ENCODE measurements at places on chromosomes 2 and 18.

DNA sequence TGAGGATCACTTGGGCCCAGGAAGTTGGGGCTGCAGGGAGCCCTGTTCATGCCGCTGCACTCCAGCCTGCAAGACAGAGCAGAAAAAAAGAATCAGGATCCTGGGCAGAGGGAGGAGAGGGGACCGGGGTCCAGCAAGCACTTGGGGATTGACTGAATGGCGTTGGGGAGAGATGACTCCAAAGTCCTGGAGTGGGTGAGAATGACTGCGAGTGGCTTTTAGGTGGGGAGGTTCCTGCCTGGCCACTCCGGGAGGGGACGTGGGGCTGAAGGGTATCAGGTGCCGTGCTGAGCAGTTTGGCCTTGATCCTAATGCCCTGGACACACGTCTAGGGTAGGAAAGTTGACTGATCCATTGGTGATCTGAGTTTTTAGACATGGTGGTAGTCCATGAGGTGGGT, 3.5 kb upstream of the NFATC1 start:
- no peak for DNase-seq

DNA sequence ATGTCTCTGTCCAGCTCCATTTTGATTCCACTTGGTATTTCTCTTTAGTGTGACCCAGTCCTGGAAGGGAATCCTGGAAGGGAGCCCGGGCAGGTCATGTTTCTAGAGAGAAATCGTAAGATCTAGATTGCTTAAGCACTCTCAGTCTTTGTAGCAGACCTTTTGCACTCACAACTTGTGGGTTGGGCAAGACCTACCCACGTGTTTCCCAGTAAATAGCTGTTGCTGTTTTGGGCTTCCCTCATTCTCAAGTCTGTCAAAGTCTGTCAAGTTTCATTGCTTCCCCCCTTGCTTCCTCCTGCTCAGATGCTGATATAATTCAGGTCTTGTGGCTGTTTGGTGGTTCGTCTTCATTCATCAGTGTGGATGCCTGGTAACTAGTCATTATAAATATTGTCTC, 17.4 kb upstream of the NEMP2 start:
- no peak for DNase-seq

GRCh38 chr2:128779301-128780095, 460.8 kb upstream of the HS6ST1 start:
- DNase-seq, result peak; percentile 7

DNA sequence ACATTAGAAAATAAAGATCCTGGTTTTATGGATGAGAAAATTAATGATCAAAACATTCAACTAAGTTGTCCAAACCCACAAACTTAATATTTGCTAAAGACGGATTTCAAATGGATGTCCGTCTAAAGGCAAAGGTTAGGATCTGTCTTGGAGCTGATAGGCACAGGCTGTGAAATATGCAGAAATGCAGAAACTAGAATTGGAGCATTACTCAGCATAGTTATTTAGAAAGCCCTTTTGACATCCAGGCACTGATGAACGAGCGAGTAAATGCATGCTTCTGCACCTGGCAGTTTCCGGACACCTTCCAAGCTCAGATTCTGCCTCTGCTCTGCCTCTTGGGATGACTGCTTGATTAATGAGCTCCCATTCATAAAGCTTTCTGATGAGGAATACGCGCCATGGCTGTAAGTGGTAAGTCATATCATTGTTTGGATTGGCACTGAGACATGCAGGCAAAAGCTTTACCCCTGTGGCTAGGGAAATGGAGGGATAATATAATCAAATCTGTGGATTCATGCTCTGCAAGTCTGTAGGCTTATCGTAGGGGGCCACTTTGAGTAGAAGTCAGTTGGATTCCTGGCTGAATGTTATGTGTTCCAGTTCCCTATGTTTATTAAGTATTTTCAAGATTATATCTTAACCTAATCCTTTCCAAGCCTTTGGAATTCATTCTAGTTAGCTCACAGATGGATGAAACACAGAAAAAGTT, 2176.3 kb upstream of the CELF4 start:
- no peak for DNase-seq

DNA sequence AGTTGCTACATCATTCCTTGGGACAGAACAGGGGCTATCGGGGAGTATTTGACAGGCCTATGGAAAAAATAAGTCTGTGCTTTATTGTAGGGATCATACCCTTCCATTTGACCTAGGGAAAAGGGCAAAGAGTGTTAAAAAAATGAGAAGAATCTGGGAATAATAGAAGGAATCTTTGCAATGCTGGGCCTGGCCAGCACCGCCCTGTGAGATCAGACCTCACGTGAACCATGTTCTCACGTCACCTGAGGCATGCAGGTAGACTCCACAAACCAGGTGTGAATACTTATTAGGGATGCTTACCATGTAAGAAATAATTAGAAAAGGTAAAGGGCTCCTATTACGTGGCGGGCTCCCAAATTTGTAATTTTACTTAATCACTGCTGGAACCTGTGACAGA, 177.5 kb upstream of the GATA6 start:
- no peak for DNase-seq

- DNase-seq, result peak; percentile 4
Observed at GRCh38 chr2:43333101-43333655, 106.8 kb upstream of the ZFP36L2 start.

- no peak for DNase-seq
Observed at GRCh38 chr18:45666520-45666919, 51.2 kb downstream of the SLC14A2 start.

DNA sequence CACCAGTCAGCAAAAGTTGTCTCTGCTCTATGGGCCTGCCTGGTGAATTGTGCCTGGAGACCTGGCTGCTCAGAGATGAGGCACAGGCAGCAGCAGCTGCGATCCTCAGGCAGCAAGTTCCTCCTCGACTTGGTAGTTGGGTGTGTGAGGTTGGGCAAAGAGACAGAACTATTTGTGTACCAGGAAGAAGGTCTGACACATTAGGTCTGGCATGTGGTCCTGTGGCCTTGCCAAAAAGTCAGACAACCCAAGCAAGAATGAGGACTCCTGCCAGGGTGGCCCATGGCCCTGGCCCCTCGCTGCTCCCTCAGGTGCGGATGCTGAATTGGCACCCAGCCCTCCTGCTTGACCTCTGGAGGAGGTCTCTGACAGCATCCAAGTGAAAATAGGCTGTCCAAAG, 192.7 kb downstream of the DYSF start:
- DNase-seq, result no peak

GRCh38 chr2:193966590-193966989, 1690.4 kb upstream of the SLC39A10 start:
- no peak for DNase-seq

- DNase-seq, result no peak
Observed at GRCh38 chr2:20592106-20593071, 58.5 kb downstream of the HS1BP3 start.

DNA sequence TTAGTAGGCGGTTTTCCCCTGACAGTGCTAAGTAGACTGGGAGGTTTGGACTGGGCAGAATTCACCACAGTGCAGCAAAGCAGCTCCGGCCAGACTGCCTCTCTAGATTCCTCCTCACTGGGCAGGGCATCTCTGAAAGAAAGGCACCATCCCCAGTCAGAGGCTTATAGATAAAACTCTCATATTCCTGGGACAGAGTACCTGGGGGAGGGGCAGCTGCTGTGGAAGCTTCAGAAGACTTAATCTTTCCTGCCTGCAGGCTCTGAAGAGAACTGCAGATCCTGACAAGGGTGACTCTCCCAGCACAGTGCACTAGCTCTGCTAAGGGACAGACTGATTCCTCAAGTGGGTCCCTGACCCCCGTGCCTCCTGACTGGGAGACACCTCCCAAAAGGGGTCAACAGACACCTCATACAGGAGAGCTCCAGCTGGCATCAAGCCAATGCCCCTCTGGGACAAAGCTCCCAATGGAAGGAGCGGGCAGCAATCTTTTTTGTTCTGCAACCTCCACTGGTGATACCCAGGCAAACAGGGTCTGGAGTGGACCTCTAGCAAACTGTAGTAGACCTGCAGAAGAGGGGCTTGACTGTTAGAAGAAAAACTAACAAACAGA, 266.8 kb upstream of the CRIM1 start:
- DNase-seq, result no peak

- no peak for DNase-seq
Observed at GRCh38 chr2:133766164-133766832, 198.0 kb upstream of the NCKAP5 start.

GRCh38 chr2:51613-52012, 5.3 kb upstream of the FAM110C start:
- DNase-seq, result no peak

- DNase-seq, result no peak
Observed at GRCh38 chr2:120192280-120192679, 30.9 kb downstream of the TMEM185B start.

- no peak for DNase-seq
Observed at GRCh38 chr2:96354492-96354891, 18.9 kb downstream of the NCAPH start.

DNA sequence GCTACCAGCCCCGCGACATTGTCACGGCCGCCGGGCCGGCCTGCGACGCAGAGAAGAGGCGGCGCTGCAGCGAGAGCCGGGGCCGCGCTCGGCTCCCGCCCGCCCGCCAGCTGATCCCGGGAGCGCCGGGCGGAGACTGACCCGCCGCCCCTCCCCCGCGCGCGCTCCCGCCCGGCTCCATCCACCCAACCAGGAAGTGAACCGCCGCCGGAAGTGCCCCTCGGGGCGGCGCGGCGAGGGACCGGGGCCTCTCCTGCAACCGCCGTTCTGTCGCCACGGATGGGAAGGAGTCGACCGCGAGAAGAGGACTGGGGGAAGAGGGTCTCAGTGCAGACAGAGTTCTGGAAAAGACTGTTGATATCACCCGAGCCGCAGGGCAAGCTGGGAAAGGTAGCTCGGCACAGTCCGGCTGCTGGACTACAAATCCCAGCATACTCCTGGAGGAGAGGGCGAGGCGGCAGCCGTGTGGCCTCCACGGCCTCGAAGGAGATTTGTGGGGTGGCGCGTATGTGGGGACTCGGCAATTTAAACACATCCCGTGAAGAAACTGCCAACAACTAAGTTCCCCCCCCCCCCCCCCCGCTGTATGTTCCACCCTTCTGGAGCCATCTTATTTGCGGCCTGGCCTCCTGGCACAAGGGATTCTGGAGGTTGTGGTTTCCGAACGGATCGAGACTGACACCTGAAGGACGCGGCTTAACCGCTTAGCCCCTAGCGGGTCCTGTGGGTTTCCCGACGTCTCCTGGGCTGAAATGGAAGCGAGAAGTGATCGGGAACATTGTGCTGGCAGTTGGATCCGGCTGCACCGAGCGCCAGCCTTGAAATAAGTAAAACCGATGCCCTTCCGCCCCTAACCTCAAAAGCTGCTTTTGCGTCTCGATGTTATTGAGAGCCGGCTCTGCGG, at the start of gene AAK1:
TSS of gene AAK1 (minus strand) at position 138 of the 904 bp plus-strand sequence. CDS start 699 bp downstream, outside the sequence.
- peak; percentile 94 for DNase-seq

DNA sequence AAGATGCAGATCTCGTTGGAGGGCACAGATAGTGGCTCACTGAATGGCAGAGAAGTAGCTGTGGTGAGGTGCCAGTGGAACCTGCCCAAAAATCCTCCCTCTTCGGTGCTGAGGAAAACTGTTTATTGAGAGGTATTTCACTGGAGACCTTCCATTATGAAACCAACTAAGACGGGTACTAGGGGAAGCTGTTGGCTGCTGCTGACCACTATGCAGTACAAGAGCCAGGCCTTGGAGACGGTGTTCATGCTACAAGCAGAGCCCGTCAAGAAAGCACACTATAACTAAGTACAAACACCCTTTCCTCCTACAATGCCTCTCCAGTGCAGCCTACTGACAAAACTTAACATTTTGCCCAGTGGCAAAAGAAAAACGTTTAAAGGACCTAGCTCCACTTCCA, 4.6 kb downstream of the ARL5A start:
- no peak for DNase-seq

DNA sequence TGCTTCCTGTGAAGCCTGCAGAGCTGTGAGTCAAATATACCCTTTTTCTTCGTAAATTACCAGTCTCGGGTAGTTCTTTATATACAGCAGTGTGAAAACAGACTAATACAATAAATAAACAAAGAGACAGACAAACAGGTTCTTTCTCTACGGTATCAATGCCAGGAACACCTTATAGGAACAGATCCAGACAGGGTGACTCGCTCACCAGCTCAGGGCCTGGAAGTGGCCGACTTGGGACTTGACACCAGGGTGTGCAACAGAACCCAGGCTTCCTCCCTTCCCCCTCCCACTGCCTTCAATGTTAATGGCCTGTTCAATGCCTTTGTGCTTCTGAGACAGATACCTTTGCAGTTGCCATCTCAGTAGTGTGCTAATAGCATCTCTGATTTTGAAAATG, 309.5 kb downstream of the ALK start:
- DNase-seq, result no peak

DNA sequence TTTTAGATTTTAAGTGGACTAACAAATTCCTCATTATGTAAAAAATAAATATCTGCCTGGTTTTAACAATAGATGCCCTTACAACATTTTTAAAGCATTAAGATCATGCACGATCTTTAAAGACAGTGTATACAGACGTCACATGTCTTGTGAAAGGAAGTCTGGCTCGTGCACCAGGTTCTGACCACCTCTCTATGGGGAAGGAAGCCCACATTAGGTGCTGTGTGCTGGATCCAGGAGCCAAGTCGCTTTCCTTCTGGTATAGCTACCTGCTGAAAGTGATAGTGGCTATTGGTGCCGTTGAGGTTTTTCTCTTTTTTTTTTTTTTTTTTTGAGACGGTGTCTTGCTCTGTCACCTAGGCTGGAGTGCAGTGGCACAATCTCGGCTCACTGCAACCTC, 116.5 kb downstream of the NCK2 start:
- DNase-seq, result no peak

DNA sequence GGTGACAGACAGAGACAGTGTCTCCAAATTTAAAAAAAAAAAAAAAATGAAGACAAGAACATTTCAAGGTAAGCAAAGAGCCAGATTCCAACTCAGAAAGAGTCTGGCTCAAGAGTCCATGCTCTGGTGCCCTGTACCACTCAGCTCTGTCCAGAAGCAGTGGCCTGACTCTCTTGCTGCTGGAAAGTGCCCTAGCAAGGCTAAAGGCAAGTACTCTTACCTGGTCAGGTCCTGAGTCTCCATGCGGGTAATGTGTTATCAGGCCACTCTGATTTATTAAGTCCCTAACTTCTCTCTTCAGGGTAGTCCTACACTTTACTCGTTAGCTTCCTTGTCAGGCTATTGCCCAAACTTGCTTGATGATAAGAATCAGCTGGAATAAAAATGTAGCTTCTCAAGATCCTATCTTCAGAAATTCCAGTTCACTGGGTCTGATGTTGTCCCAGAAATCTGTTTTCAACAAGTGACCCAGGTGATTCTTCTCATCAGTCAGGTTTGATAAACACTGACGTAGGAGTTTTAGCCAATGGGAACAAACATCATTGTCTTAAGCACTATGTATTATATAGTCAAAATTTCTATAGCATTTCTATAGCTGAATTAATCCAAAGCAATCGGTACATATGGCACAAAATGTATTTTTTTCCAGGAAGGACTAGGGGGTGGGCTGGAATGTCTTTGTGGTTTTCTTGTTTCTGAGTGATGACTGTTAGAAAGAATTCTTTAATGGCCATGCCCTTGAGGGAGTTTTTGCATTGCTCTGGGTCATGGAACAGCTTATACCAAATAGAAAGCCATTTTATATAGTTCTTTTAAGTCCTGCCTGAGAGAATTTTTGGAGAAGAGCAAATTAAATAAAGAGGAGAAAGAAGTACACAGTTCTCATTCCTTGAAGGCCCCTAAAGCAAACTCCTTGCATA, 139.9 kb upstream of the DNMT3A start:
- DNase-seq, result no peak

GRCh38 chr2:148561389-148561788, 83.2 kb upstream of the EPC2 start:
- DNase-seq, result no peak

- no peak for DNase-seq
Observed at GRCh38 chr2:84288293-84288692, 170.8 kb downstream of the SUCLG1 start.
